Activated gamma-delta T cell treated with anti-CD3 and anti-CD28 coated beads, Interleukin-2, amount 50 U/mL, for 16 hours (primary cell): ENCODE measurements at places on chromosomes 13 and 19.
A peak's percentile ranks its signal among the peaks of the same experiment; 100 is the strongest.

- no peak for DNase-seq
Measured at GRCh38 chr13:59415498-59415897, 748.2 kb downstream of the DIAPH3 start.

DNA sequence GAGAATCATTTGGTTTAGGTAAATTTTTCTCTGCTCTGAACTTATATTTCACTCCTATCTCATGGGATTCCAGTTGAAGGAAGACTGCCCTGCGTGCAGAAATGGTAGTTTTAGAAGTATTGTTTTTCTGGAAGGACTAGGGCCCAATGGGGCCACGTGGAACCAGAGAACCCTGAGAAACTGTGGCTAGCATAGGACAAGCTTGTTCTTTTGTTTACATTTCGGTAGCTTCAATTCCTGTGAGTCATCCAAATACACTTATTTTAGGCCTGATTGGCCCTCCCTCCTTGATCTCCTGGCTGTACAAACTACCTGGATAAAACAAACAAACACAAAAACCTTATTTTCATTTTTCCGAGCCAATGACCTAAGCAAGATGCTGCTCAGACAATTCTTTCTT is 124.0 kb downstream of the ITGBL1 start:
- no peak for DNase-seq

DNA sequence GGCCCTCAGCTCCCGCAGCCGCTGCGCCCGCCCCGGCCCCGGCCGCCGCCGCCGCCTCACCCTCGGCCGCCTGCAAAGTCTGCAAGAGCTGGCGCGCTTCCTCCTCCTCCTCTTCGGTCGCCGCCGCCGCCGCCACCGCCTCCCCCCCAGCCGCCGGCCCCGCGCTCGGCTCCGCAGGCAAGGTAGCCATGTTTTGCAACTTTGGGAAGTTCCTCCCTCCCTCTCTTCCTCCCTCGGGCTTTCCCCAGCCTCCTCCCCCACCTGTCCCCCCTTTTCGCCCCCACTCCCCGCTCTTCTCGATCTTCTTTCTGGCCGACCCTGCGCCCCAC is 433 bp downstream of the SIX5 start:
- DNase-seq = peak; percentile 18

DNA sequence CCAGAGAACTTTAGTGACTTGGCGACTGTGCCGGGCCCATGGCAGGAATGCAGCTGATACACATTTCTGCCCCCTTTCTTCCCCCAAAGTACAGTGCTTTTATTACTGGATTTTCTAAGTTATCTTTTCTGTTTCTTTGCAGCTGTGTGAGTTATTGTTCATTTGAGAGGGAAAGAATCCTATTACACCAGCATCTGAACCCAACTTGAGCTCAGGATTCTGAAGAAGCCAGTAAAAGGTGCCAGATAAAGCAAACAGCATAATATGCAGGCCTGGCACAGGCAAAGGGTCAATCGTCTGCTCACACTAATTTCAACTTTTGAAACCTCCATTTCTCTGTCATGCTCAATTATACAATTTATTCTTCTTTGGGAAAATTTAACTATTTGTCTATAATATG is 93.9 kb downstream of the DOCK9 start:
- no peak for DNase-seq

DNA sequence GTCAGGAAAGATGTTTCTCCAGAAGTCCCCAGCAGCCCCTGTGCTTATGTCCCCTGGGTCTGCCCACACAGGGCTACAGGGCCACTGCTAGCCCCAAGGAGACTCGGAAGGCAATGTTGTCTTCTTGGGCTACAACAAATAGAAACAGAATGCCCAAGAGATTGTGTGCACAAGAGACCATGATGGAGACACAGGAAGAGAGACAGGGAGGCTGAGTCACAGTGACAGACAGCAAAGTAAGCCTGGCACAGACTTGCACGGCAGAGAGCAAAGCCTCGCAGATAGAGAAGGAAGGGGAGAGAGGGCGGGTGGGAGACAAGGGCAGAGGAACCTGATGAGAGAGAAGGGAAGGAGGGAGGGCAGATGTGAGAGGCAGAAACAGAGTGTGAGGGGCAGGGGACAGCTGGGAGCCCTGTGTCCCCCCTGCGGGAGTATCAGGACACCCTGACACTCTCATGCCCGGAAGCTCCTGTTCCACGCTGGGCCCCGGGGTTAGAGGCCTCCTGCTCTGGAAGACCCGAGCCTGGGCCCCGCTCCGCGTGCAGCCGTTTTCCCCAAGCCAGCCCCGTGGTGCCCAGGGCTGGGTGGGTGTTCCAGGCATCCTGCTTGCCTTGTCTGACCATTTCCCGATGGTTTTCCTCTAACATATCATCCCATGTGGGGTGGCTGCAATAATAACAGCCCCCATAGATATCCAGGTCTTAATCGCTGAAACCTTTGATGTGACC is 2.7 kb upstream of the PLA2G4C start:
- no peak for DNase-seq

DNA sequence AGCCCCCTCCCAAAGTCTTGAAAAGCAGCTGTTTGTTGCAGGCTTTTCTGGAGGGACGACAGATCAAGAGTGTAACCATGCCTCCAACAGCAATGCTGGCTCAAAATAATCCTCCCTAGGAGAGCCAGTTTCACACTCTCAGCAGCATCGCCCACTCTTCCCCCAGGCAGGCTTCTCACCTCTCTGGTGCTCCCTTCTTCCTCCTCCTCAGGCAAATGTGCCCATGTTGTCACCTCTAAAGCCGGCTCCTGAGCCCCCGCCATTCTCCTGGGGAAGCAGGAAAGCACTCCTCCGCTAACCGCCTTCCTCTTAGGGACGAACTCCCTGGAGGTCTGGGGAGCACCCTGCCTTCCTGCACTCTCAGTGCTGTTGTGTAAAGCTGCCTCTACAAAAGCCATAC is 98.9 kb upstream of the SGCG start:
- no peak for DNase-seq
